Thoracic aorta endothelial cell (primary cell): ENCODE measurements at places on chromosomes 2 and 18. TPM values are rescaled to one million over a fixed set of nuclear protein-coding genes. Genes with fewer than 3 reads are reported as not detected.

Gene ERCC3
- total RNA-seq: 48.7 and 50.3 TPM in 2 replicates

Gene PELI1
- 32.5 and 46.4 TPM in 2 replicates for total RNA-seq

Gene TTN
- total RNA-seq: 1.9 and 3.2 TPM in 2 replicates

Gene CDKL4
- 0.86 and 0.93 TPM in 2 replicates for total RNA-seq

Gene UGT1A4
- not detected in 2 replicates for total RNA-seq

Gene TAF4B
- total RNA-seq: 7.0 and 9.6 TPM in 2 replicates

Gene CNDP1
- not detected in 2 replicates for total RNA-seq

Gene CD302
- total RNA-seq: 15.9 and 16.1 TPM in 2 replicates

Gene ZNF512
- 61.0 and 66.8 TPM in 2 replicates for total RNA-seq

Gene RAB27B
- total RNA-seq: 0.27 and 0.36 TPM in 2 replicates

Gene SPOPL
- 23.7 and 25.9 TPM in 2 replicates for total RNA-seq

Gene MATN3
- total RNA-seq: 2.3 and 3.5 TPM in 2 replicates

Gene FAM124B
- 94.2 and 125 TPM in 2 replicates for total RNA-seq

Gene C2orf15
- 0.14 TPM in 1 of 2 replicates, not detected in the other for total RNA-seq

Gene SAG
- not detected in 2 replicates for total RNA-seq

Gene TP53I3
- total RNA-seq: 51.3 and 56.0 TPM in 2 replicates

Gene ALPI
- not detected in 2 replicates for total RNA-seq

Gene ATG4B
- total RNA-seq: 49.3 and 52.5 TPM in 2 replicates

Gene RESP18
- not detected in 2 replicates for total RNA-seq

Gene KCNJ13
- total RNA-seq: not detected in 2 replicates

Gene SLC5A7
- total RNA-seq: not detected in 2 replicates

Gene HSBP1L1
- total RNA-seq: 1.2 and 3.4 TPM in 2 replicates

Gene SLC40A1
- 6.1 and 34.2 TPM in 2 replicates for total RNA-seq

Gene TUBA3E
- total RNA-seq: not detected in 2 replicates

Gene AQP12B
- not detected in 2 replicates for total RNA-seq

Gene ALKAL2
- total RNA-seq: not detected in 2 replicates

Gene CHRNA1
- 0.07 and 1.2 TPM in 2 replicates for total RNA-seq

Gene MC5R
- total RNA-seq: not detected in 2 replicates

Gene CFAP210
- total RNA-seq: not detected in 2 replicates

Gene FEV
- total RNA-seq: not detected in 2 replicates

Gene HOXD1
- total RNA-seq: 15.3 TPM in 1 of 2 replicates, not detected in the other

Gene KDM3A
- total RNA-seq: 32.7 and 40.3 TPM in 2 replicates

Gene TOGARAM2
- under 0.01 and 0.13 TPM in 2 replicates for total RNA-seq

Gene C2orf78
- total RNA-seq: not detected in 2 replicates

Gene ALLC
- not detected in 2 replicates for total RNA-seq

Gene SERPINB3
- total RNA-seq: not detected in 2 replicates

Gene ADCYAP1
- not detected in 2 replicates for total RNA-seq
